ENCODE measurements at places on chromosomes 5 and 9.
A peak's percentile ranks its signal among the peaks of the same experiment; 100 is the strongest.

GRCh38 chr5:163533223-163533622 lies 27.8 kb downstream of the MAT2B start:
- no peak for DNase-seq

DNA sequence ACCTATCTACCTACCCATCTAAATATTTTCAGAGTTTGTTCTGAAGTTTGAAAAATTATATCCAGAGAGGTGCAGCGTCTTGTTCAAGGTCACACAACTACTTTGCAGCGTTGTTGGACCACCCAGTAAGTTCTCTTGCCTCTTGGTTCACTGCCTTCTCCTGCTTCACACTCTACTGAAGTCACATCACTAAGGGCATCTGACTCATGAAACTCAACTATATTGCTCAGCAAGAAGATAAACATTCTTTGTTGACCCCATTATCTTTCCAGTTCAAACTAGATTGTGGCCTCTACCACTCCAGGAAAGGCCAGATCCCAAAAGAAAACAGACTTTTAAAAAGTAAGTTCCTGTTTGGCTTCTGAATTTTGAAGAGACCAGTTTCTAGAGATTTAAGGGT lies 326.9 kb downstream of the SLIT3 start:
- DNase-seq, result peak; percentile 28

DNA sequence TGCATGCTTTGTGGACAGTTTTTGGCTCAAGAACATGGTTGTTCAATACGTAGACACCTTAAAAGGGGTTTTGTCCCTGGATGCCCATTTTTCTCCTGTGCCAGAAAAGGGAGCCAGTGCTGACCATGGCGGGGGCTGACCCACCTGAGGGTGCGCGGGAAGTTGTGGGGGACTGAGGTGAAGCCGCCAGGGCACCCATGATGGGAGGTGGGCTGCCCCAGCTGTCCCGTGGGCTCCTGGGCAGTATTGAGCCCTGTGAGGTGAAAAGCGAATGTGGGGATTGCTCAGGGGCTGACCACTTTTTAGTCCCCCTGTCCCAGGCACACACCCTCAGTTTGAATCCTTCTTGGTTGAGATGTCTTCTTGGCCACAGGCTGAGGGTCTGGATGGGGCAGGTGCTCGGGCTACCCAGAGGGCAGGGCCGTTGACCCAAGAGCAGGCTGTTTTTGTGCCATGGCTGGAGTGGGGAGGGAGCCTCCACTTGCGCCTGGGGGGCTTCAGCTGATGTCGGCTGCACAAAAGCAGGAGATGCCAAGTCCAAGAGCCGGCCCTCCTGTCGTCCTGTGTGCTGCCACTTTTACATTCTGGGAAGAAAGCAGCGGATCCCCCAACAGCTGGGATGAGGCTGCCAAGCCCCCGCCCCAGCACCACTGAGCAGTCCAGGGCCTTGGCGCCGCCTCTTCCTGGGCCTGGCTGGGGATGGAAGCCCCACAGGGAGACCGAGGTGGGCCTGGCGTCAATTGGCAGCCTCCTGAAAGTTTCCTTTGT lies 120.1 kb downstream of the WNK2 start:
- no peak for DNase-seq

GRCh38 chr5:113357696-113358476 lies 76.9 kb downstream of the TSSK1B start:
- DNase-seq, result no peak

GRCh38 chr5:172881691-172882370 lies 47.8 kb downstream of the ERGIC1 start:
- DNase-seq, result peak; percentile 56

GRCh38 chr5:56951126-56951945 lies 587 bp downstream of the MIER3 start:
- peak; percentile 18 for DNase-seq

- DNase-seq, result no peak
Measured at GRCh38 chr5:979100-979817, 29.3 kb upstream of the NKD2 start.

GRCh38 chr5:115262011-115262320 lies 711 bp downstream of the PGGT1B start:
- DNase-seq, result peak; percentile 10

DNA sequence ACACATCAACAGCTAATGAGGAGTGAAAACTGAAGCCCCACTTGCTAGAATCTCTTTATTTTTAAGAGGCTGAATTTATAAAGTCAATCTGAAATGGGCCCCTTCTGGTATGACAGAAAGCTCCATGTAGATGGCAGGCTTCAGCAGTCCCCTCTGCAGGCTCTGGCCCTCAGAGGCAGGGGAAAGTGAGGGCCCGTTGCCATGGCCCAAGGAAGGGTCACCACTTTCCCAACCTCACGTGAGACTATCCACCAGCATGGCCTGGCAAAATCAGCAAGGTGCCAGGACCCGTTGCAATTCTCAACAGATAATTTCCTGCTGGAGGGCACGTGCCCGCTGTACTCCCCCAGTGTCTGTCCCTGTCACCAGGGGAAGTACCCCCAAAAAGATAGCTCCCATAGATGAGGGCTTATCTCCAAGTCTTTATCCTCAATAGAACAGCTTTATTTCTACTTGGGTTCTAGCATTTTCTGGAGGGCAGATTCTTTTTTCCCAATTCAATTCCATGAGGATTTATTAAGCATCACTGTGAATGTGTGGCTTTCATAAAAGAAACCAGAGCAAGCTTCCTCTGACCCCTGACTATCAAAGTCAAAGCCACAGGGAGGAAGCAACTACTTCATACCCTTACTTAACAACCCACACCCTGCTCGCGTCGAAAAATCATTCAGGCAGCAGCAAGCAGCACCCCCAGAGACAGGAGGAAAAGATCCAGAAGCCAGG lies 85.4 kb upstream of the FSTL4 start:
- DNase-seq, result no peak

DNA sequence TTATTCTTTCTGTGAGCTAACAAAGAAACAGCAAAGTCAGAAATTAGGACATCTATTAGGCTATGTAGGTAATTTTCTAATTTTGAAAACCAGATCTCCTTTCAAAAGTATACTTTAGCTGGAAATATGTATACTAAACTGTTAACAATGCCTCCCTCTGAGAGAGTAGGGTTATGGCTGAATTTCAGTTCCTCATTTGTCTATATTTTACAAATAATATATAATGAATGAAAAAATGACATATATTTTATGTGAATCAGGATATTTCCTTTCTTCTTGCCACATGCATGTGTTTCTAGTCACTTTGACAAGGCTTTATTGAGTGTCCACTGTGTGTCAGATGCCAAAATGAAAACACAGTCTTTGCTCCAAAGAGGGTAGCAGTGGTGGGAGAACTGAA lies 15.4 kb downstream of the HACD4 start:
- DNase-seq, result no peak

DNA sequence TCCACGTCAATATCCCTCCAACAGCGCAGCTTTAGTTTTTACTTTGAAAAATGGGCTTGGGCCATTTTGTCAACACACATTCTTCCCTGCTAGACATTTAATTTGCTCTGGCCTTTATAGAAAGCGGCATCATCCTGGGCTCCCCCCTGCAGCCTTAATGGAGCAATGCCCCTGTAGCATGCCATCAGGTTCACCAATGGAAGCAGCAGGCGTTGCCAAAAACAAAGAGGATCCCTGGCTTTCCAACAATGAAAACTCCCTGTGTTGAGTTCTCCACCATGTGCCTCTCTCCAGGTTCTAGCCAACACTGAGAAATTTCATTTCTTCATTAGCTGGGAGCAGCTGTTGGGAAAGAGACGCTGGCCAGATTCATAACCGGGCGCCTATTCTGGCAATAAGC lies 139.5 kb downstream of the ZNF622 start:
- DNase-seq, result no peak

DNA sequence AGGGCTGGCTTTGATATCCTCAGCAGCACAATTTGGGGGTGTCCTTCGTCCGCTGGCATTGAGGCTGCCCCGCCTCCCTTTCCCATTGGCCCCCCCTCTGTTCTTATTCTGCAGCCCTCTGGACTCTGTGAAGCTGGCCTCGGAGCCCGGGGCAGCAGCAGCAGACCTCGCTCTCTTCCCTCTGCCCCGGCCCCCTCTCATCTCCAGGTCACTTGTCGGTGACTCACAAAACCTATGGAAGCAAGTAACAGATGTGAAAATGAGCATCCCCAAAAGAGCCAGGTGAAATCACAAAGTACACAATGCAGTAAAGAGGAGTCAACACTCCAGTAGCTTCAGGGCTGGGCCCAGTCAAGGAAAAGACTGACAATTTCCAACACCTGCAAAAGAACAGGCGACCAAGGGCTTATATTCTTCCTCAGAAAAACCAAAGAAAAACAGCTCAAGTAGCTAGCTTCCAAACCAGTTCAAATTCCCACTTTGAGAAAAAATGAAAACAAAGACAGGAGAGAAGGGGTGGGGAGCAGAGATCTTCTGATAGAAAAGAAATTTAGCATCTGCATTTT lies 97.5 kb downstream of the ZNF608 start:
- DNase-seq, result no peak

DNA sequence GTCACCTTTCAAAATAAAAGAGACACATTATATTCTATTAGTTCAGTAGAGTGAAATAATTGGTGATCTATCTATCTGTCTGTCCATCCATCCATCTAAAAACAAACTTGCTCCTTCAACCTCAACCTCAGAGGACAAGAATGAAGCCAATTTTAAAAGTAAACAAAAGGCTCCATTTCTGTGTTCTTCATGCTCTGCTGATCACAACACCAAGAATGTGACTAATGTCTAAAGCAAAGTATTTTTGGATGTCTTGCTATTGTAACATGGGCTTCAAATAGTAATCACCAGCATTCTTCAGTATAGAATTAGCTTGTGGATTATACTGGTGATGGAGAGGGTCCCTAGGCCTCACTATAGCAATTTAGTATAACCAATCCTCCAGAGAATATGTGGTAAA lies 1304.4 kb downstream of the MAT2B start:
- DNase-seq, result no peak

- no peak for DNase-seq
Measured at GRCh38 chr9:89037891-89038290, 46.6 kb downstream of the S1PR3 start.

Measured in AG10803 (cell line).